ENCODE measurements at places on chromosomes 6 and 20. TPM values are rescaled to one million over a fixed set of nuclear protein-coding genes. Genes with fewer than 3 reads are reported as not detected.
A peak's percentile ranks its signal among the peaks of the same experiment; 100 is the strongest.

HLA-DQB1 gene
- total RNA-seq: 34.9 TPM

DNA sequence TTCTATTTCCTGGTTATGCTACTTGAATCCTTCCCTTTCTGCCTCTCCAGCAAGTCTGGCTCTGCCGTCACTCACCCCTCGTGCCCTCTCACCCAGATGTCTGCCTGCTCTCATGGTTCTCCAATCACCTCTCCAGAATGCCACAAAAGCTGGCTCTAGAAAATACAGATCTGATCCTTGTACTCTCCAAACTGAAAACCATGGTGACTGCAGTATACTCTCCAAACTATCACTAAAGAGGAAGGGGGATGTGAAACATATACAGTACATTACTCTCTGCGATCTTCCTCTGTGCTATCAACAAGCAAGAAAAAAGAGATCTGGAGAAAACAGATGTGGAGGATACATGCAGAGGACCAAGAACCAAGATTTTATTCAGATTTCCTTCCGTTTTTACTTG, 91.1 kb downstream of the ATXN1 start:
- no peak overlapping the region for H3K4me3 ChIP-seq
- H3K27me3 ChIP-seq: no peaks in the 10 kb centered on the region
- peaks cover 4% of the 10 kb centered on the region for H3K4me1 ChIP-seq
- H3K27ac ChIP-seq: no peak overlapping the region

CRISP2 gene
- total RNA-seq: not detected

GRCh38 chr6:56770011-56770520, 127.4 kb upstream of the DST start:
- H3K4me1 ChIP-seq: peaks cover 42% of the 10 kb centered on the region
- H3K27ac ChIP-seq: peak overlapping the region; percentile 74
- no peak for DNase-seq
- H3K4me3 ChIP-seq: no peak overlapping the region
- H3K36me3 ChIP-seq: no peaks in the 10 kb centered on the region

SAMD3 gene
- total RNA-seq: 1.5 TPM

SGK2 gene
- 0.49 TPM for total RNA-seq

SLC17A9 gene
- total RNA-seq: 0.52 TPM

DNA sequence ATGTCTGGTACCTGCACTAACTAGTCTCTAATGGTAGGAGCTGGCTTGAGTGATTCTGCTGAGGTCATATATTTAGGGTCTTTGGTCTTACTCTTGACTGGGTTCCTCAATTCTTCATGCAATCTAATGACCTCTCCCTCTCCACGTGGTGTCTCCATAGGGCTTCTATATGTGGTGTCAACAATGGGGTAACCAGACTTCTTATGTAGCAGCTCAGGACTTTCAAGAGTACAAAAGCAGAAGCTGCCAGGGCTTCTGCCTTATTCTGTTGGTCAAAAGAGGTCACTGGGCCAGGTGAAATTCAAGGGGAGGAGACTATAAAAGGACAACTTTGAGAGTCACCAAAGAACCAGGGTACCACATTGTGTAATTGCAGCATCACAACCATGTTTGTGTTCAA, 54.3 kb downstream of the NUS1 start:
- DNase-seq: no peak
- no peaks in the 10 kb centered on the region for H3K4me1 ChIP-seq
- no peak overlapping the region for H3K27ac ChIP-seq
- H3K36me3 ChIP-seq: no peaks in the 10 kb centered on the region

MLN gene
- not detected for total RNA-seq

DNA sequence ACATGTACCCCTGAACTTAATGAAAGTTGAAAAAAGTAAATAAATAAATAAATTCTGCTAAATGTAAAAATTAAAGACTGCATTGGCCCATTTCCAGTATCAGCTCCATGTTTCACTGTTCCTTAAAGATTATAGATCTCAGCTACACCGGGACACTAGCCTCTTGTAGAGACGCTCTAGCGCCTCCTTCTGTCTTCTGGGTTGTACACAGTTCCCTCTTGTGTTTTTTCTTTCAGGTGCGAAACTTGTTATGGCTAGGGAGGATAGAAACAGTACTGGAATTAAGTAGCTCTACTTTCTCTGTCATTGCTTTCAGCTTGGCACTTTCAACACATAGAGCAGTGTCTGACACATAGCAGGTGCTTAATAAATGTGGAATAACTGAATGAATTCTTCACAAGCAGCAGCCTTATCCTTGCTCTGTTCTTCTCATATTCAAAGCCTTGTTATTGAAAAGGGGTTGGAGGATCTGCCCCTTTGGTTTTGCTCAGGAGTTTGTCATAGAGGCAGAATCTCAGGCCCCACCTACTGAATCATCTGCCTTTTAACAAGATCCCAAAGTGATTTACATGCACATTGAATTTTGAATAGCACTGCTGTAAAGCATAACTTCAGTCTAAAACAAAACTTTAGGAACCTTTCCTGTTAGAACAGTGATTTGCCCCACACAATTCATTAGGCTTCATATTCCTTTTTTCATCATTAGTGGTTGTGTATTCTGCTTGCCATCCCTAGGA, 92.3 kb downstream of the FIG4 start:
- H3K4me1 ChIP-seq: no peaks in the 10 kb centered on the region
- DNase-seq: no peak
- no peak overlapping the region for H3K4me3 ChIP-seq
- no peaks in the 10 kb centered on the region for H3K36me3 ChIP-seq

NOX3 gene
- not detected for total RNA-seq

DNA sequence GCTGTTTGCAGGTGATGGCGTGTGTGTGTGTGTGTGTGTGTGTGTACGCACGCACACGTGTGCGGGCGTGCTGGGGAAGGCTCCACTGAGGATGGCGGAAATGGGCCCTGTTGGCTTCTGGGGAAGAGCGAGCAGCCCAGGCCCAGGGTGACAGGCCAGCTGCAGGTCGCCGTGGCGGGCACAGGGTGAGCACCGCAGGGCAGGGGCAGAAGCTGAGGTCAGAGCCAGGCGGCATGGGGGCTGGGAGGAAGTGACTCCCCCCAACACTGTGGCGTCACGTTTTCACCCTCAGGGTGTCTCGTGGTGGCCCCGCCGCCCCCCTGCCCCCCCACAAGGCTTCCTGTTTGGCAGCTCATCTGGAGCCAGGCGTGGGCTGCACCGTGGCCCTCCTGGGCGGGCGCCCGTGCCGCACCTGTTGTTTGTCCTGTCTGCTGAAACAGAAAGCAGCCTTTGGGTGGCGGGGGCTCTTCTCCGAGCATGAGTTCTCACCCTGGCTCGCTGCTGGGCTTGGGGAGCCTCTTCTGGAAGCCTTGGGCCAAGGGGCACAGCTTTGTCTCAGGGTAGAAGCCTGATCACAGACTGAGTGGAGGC, 7.1 kb downstream of the RBM38 start:
- H3K4me3 ChIP-seq: no peak overlapping the region
- peaks cover 61% of the 10 kb centered on the region for H3K4me1 ChIP-seq
- peak; percentile 73 for DNase-seq
- no peaks in the 10 kb centered on the region for H3K27me3 ChIP-seq
- peak overlapping the region; percentile 47 for H3K27ac ChIP-seq
- H3K36me3 ChIP-seq: peaks cover 36% of the 10 kb centered on the region

TMEM244 gene
- total RNA-seq: not detected

DNA sequence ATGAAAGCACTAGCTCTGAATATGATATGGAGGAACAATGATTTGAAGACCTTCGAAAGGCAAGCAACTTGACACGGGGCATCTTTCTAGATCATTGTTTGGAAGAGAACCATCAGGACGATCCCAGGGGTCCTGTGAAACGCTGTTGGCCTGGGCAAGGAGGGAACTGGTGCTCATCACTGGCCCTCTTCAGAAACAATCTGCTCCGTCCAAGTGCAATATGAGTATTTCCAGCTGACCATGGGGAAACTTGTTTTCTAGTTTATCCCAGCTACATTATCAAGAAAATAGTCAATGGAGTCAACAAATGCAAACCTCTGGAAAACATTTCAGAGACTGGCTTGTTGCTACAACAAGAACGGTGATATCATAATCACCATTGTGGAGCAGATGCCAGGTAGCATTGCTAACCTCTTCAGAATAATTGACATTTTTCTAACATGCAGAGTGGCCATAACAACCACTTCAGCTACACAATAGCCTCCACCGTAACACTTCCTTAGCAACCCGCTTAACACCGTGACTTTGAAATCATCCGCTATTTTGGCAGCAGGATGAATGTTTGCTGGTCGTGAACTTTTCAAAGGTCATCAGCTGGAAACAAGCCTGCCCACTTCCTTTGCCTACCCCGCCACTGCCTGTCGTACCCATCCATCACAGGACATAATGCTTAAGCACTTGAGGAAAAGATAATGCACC, 112.0 kb upstream of the PDE10A start:
- peaks cover 16% of the 10 kb centered on the region for H3K4me1 ChIP-seq
- no peak overlapping the region for H3K4me3 ChIP-seq
- H3K36me3 ChIP-seq: no peaks in the 10 kb centered on the region
- peak overlapping the region; percentile 53 for H3K27ac ChIP-seq
- DNase-seq: no peak

- no peak overlapping the region for H3K27ac ChIP-seq
- H3K4me1 ChIP-seq: peaks cover 6% of the 10 kb centered on the region
- no peak overlapping the region for H3K4me3 ChIP-seq
- H3K27me3 ChIP-seq: no peaks in the 10 kb centered on the region
Observed at GRCh38 chr6:157172830-157173536, 150.3 kb downstream of the TMEM242 start.

FBXO30 gene
- total RNA-seq: 12.4 TPM

NKX2-2 gene
- total RNA-seq: not detected

TSHZ2 gene
- 2.9 TPM for total RNA-seq

ASIP gene
- total RNA-seq: 14.1 TPM

- no peaks in the 10 kb centered on the region for H3K4me1 ChIP-seq
- peak overlapping the region; percentile 27 for H3K27ac ChIP-seq
Observed at GRCh38 chr6:82646231-82646615, 282.6 kb downstream of the TPBG start.

DNA sequence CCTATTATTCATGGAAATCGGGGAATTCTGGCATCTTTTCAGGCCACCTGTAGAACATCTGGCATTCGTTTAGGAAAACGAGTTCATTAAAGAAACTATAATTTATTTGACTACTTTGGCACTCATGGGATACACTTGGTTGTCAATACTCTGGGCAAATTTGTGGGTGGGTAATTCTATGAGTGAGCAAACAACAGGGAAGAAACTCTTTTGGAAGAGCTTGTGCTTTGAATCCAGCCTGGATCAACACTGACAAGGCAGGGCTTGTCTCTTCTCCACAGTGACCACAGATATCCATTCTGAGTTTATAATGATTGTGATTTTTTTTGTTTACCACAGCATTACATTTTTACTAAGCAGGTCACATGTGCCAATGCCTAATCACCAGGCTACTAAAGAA, 394.7 kb downstream of the THBS2 start:
- H3K27me3 ChIP-seq: no peaks in the 10 kb centered on the region
- no peak overlapping the region for H3K4me3 ChIP-seq
- H3K36me3 ChIP-seq: no peaks in the 10 kb centered on the region
- H3K4me1 ChIP-seq: no peaks in the 10 kb centered on the region
- no peak overlapping the region for H3K27ac ChIP-seq

OPN5 gene
- 0.75 TPM for total RNA-seq

DNA sequence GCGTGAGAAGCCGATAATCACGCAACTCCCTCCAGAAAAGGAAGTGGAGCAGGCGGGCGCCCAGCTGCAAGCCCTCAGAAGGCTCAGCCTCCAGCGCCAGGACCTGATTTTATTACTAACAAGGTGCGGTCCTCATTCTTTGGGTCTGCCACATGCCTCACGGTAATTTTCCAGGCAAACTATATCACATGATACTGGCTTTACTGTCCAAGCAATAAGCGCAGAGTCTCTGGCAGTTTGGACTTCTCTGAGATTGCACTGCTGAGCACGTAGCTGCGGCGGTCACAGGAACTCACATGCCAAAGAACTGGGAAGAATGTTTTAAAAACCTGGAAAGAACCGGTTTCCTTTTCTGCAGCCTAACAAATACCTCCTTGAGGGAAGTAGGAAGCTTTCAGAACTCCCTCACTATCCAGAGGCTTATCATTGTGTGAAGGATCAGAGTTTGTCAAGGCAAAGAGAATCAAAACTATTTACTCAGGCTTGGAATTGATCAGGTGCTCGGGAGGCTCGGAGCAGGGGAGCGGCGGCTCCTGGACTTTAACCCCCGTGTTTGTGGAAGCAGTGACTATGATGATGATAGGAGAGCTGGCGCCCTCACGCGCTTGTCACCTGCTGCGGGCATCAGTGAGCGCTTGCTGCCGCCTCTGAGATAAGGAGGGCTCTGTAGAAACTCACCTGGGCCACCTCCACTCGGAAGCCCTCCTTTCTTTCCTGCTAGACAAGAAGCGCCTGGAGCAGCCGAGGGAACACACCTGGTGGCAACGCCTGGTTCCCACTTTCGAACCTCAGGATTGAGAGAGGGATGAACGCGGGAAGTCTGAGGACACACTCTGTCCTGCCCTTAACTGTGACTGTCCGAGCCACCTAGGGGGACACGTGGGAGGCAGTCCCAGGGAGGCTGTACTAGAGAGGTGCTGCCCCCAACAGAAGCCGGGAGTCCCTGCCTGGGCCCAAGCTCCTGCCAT, 27.2 kb upstream of the SYNJ2 start:
- no peak for DNase-seq
- no peaks in the 10 kb centered on the region for H3K36me3 ChIP-seq
- peak overlapping the region; percentile 33 for H3K4me3 ChIP-seq
- H3K27me3 ChIP-seq: no peaks in the 10 kb centered on the region
- H3K27ac ChIP-seq: no peak overlapping the region

SEL1L2 gene
- total RNA-seq: 4.6 TPM

DNA sequence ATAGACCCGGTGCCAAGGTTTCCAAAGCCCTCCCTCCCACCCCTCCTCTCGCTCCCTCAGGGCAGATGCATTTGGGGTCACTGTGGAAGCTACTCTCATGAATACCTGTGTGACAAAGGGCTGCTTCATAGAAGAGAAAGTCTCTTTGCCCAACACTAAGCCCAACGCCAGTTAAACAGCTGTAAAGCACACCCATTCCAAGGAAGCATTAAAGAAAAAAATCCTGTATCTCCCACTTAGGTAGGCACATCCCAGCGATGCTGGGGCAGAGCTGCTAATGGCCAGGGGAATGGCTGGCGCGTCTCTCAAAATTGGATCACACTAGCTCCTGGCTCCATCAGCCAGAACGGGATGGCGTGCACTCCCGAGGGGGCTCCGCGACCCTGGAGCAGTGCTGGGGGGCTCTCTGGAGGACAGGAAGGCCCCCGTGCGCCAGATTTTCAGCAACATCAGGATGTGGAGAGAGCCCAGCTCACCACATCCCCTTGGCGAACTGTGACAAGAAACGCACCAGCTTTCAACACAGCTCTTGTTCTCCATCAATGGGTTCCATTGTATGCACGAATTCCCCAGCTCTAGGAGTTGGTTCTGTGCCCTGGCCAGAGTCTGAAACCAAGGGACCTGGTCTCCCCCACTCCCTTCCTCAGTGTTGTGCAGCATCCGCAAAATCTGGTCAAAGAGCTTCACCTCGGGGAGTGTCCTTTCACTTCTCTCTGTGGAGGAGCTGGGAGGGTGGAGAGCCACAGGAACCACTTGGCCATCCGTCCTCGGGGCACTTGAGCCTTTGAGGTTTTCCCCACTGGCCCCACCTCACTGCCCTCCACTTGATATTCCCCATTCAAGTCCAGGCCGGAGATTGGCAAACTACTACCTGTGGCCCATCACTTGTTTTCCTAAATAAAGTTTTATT, 74.1 kb downstream of the TFAP2C start:
- H3K4me3 ChIP-seq: no peak overlapping the region
- H3K4me1 ChIP-seq: no peaks in the 10 kb centered on the region
- H3K36me3 ChIP-seq: no peaks in the 10 kb centered on the region
- no peak overlapping the region for H3K27ac ChIP-seq

- H3K4me3 ChIP-seq: no peak overlapping the region
- no peak overlapping the region for H3K27ac ChIP-seq
- H3K4me1 ChIP-seq: no peaks in the 10 kb centered on the region
- no peaks in the 10 kb centered on the region for H3K27me3 ChIP-seq
- DNase-seq: no peak
Observed at GRCh38 chr20:40583636-40584035, 105.4 kb downstream of the MAFB start.

RUNX2 gene
- total RNA-seq: 0.37 TPM

Data from heart left ventricle (tissue), 16 donors.